ENCODE measurements at places on chromosomes 2 and 18.
A peak's percentile ranks its signal among the peaks of the same experiment; 100 is the strongest.

GRCh38 chr2:224952936-224953657 lies 89.2 kb downstream of the DOCK10 start:
- peak; percentile 41 for DNase-seq

DNA sequence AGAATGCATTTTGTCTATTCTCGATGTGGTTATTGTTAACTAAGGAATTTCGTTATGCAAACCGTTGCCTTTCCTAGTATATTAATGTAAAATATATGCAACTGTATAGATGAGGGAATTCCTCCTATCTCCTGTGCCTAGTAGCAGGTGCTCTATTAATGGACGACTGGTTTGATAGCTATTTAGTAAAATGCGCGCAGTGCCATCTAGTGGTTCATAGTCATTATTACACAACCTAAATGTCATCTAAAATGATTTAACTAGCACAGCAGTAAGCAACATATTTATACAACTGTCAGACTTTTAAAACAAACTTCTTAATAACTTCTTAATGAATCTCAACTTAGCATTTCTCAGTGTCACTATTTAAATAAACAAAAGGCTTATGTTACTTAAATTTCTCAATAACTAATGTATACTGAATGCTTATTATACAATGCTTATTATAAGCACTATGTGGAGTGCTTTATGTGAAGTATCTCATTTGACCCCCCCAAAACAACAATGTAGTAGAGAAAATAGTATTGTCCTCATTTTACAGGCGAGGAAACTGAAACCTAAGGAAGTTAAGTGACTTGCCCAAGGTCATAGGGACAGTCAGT lies 77.9 kb downstream of the DTNA start:
- DNase-seq, result peak; percentile 42

DNA sequence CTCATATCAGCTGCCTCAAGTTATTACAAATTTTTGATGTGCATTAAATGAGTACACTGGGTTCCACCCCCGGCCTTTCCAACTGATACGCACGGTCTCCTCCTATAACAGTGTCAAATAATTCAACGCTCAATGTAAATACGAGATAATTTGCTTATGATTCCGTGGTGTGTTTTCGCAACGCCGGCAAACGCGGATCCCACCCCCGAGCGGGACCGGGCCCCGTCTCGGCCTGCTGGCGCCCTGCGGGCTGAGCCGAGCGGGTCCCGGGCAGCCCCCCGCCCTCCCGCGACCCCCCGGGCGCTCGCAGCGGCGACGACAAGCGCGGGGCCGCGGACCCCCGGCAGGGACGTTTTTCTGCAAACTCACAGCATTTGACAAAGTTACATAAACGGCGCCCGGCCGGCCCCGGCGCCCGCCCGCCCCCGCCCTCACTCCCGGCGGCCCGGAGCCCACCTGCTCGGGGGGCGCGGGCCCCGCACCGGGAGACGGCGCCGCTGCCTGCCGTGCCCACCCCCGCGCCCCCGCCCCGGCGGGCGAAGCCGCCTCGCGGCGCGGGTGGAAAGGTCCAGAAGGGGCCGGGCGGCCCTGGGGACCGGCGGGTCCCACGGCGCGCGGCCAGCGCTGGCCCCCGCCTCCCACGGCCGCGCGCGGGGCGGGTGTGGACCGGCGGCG lies 762 bp downstream of the HDAC4 start:
- no peak for DNase-seq

- no peak for DNase-seq
Observed at GRCh38 chr2:94999431-94999883, 26.1 kb upstream of the MAL start.

DNA sequence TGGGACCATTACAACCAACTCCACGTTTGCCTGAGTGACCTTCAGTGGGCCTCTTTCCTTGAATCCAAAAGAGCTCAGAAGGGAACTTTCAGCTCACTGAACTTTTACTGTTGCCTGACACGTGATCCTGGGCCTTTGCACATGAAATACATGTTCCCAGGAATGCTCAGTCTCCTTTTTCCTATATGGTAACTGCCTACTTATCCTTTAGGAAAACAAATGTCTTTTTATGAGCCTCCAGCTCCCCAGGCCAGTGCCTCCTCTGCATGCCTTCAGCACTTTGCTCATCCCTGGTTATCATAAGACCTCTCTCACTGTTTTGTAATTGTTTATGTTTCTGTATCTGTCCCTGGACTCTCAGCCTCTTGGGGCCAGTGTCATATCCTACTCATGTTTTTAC lies 5.1 kb downstream of the PLA2R1 start:
- DNase-seq, result no peak

- DNase-seq, result no peak
Observed at GRCh38 chr2:173929441-173929840, 35.7 kb downstream of the SP3 start.

DNA sequence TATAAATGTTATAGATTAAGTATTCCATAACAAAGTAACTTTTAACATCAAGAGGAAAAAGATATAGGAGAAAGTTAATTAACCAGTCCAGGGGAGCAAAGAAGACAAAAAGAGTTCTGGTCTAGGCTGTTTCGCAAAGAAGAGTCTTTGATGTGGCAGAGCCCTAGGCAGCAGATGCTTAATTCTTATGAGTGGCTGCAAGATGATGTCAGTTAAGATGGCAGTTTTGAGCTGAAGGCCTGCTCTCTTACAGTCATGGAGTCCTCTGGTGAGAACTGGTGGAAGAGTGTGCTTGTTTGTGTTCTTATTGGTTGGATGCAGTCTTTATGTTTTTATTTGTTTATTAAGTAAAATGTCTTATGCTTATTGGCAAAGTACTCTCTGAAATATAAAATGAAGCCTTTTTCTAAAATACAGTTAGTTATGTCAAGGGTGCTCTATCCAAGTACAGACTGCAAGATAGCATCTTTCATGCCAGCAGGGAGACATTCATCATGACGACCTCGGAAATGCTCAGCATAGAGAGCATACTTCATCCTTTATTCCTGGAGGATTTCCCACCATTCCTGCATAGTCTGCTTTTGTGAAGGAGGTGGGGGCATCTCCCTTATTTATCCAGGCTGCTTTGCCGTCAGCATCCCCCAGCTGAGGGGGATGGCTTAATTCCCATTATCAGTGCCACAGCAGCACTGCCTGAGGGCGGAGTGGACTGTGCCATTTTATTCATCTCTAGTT lies 38.9 kb upstream of the SERPINE2 start:
- DNase-seq, result no peak

GRCh38 chr2:17146358-17146757 lies 371.9 kb downstream of the RAD51AP2 start:
- no peak for DNase-seq

GRCh38 chr2:170005702-170006101 lies 172.2 kb upstream of the MYO3B start:
- no peak for DNase-seq

DNA sequence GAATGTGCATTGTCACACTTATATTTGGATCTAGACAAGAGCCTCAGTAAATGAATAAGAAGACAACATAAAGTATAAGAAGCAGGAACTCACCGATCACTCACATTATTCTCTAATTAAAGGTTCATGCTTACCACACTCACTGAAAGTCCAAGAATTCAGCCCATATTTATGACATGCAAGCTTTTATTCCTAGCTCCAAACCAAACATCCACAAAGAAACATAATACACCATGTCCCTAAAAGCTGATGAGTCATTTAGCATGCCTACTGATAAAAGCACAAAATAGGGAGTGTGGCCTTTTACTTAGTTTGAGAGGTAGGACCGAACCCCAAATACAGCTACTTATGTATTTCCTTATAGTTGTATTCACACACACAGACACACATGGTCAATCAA lies 1094.6 kb upstream of the CDH2 start:
- DNase-seq, result no peak

DNA sequence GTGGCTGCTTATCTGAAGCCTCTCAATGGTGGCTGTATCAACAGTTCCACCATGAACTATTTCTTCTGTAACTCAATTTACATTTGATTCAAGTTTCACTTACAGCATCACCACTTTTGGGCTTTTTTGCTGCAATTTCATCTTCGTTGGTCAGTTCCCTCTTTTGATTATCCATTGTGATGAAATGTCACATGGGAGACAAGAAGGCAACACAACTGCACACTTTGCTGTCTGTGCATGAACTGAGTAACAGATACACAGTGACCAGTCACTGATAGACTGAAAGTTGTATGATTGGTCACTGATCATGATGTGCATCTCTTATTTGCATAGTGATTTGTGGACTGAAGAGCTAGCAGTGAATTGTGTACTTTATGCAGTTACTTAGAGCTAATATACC lies 130.7 kb upstream of the RNF152 start:
- no peak for DNase-seq

DNA sequence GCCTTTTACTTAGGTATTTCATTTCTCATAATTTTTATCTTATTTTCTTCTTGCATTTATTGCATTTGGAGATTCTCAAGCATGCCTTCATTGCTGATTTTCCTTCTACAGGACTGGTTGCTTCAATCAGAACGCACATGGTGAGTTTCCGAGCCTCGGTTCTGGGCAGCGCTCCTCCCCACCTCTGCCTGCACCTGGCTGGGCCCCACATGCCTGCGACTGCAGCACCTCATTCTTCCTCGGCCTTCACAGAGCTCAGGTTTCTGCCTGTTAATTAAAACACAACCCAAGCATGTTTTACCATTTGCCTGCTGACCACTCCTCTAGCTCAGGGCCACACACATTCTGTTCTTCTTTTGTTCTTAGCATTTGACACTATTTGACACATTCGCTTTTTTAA lies 398.8 kb downstream of the GALR1 start:
- no peak for DNase-seq

DNA sequence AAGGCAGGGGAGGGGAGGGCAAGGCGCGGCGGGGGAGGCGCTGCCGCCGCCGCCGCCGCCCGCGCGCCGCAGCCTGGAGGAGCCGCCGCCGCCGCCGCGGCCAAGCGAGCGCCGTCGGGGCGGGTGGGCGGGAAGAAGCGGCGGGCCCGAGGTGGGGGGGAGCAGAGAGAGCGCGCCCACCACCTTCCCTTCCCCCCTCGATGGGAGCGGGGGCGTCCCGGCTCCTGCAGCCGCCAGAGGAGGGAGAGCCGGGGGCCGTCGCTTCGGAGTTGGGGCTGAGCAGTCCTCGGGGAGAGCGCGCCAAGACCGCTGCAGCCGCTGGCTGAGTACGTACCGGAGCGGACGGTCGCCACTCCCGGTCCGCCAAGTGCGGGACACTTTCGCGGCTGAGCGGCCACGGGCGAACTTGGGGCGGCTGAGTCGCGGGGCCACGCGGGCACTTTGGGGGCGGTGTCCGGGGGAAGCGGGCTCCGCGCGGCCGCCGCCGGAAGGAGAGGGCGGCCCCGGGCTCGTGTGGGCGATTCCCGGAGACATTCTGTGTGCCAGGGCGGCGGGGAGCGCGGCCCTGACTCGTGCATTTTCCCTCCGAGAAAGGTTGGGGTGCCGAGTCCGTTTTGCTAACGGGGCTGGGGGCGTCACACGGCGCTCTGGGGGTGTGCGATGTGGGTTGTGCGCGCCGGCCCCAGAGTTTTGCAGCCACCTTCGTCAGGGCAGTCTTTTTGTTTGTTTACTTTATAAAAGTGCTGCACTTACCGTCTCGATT lies at the start of gene NAB1:
Gene NAB1 (plus strand): TSS at position 49 of the 763 bp plus-strand sequence. CDS start 10,094 bp downstream, outside the sequence.
- DNase-seq, result peak; percentile 83

All from GM20000 (cell line).